Naive thymus-derived CD4-positive, alpha-beta T cell (primary cell): ENCODE measurements at places on chromosomes 2 and 18. TPM values are rescaled to one million over a fixed set of nuclear protein-coding genes. Genes with fewer than 3 reads are reported as not detected.

- DNase-seq: no peak
- no peaks in the 10 kb centered on the region for H3K27me3 ChIP-seq
- no peak overlapping the region for H3K27ac ChIP-seq
- H3K36me3 ChIP-seq: no peaks in the 10 kb centered on the region
- no peak overlapping the region for H3K4me3 ChIP-seq
Measured at GRCh38 chr2:42830922-42831574, 38.7 kb upstream of the HAAO start.

GRCh38 chr18:72207280-72207679, 336.9 kb downstream of the CBLN2 start:
- no peak for DNase-seq
- H3K4me1 ChIP-seq: no peaks in the 10 kb centered on the region
- no peak overlapping the region for H3K27ac ChIP-seq
- no peak overlapping the region for H3K4me3 ChIP-seq
- no peaks in the 10 kb centered on the region for H3K27me3 ChIP-seq
- H3K36me3 ChIP-seq: no peaks in the 10 kb centered on the region

DNA sequence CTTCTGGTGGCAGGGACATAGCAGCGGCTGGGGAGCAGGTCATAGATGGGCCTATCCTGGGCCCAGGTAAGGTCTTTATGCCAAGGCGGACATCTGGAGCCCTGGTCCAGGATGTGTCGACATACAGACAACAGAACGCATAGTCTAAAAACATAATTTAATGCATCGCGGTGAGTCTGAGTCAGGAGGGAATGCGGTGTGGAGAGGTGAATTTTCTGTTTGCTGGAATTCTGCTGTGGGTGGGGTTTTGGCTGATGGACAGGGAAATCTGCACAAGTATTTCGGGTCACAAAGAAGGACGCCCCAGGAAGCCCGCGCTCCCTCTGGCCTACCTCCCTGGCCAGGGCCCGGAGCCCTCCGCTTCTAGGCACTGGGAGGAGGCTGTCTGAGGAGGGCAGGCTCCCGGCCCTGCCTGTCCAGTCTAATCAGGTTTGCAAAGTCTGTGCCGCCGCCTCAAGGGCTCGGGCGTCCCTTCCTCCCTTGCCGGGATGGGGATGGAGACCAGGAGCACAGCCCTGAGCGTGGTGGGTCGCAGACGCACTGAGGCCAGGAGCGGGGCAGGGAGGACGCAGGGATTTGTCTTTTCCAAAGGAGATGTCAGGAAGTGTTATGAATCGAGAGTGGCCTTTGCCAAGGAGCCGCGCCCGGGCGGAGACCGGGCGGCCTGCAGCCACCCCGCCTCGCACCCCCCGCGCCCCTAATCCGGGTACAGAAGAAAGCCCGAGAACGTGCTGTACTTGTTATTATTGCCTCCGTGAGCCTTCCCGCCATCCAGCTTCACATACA, 2.3 kb downstream of the C1QL2 start:
- H3K4me1 ChIP-seq: no peaks in the 10 kb centered on the region
- H3K27me3 ChIP-seq: peaks cover 6% of the 10 kb centered on the region
- H3K4me3 ChIP-seq: no peak overlapping the region
- H3K36me3 ChIP-seq: no peaks in the 10 kb centered on the region
- DNase-seq: no peak

- no peak overlapping the region for H3K4me3 ChIP-seq
- no peaks in the 10 kb centered on the region for H3K27me3 ChIP-seq
- H3K36me3 ChIP-seq: no peaks in the 10 kb centered on the region
- DNase-seq: no peak
- no peak overlapping the region for H3K27ac ChIP-seq
Measured at GRCh38 chr18:57003342-57003741, 143.5 kb upstream of the BOD1L2 start.

DNA sequence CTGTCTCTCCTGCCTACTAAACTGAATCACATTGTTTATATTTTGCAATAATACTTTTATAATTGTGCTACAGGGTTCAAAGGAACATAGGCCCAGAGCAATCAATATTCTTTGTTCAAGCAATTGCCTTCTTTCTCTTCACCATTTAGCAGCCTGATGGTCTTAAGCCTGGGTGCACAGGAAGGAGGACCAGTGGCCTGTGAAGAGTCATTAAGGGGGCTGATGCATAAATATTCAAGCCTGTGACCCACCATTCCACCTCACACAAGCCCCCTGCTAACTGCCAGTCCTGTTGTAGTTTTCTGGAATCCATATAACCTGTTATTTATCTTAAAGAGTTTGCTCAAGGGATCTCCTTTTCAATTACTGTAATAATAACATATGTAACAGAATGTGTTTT, 56.0 kb downstream of the ABCA12 start:
- no peak overlapping the region for H3K4me3 ChIP-seq
- DNase-seq: no peak
- H3K27ac ChIP-seq: no peak overlapping the region
- H3K4me1 ChIP-seq: no peaks in the 10 kb centered on the region
- H3K36me3 ChIP-seq: no peaks in the 10 kb centered on the region
- no peaks in the 10 kb centered on the region for H3K27me3 ChIP-seq

DNA sequence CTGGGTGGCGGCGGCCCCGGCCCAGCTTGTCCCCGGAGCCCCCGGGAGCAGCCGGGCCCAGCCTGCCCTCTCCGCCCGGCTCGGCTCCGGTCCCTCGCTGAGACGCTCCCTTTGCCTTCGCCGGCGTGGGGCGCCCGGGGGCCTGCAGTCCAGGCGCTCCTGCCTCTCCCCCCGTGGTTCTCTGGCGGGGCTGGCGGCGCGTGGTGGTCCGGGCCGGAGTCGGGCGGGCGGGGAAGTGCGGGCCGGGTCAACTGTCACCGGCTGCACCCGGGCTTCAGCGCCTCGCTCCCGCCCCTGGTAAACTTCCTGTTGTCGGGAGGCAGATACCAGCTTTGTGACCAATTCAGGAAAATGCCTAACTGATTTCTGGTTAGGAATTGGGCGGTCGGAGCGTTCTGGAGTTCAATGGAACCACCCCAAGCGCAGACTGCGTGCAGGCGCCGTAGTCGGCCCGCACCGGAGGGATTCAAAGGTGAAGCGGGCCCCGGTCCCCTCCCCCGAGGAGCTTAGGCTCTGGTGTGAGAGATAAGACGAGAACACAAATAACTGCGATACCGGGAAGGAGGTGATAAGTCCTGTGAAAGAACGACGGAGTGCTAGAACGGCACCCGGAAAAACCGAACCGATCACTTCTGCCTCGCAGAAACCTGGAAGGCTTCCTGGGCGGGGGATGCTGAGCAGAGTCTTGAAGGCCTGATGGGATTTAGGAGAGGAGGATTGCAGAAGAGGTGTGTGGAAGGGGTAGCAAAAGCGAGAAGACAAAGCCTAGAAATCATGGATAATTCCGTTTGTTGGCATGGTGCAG, 891 bp downstream of the CAB39 start:
- peaks cover 6% of the 10 kb centered on the region for H3K36me3 ChIP-seq
- peak overlapping the region; percentile 92 for H3K4me3 ChIP-seq
- peak; percentile 51 for DNase-seq
- H3K27ac ChIP-seq: peak overlapping the region; percentile 91
- H3K4me1 ChIP-seq: peaks cover 43% of the 10 kb centered on the region

DNA sequence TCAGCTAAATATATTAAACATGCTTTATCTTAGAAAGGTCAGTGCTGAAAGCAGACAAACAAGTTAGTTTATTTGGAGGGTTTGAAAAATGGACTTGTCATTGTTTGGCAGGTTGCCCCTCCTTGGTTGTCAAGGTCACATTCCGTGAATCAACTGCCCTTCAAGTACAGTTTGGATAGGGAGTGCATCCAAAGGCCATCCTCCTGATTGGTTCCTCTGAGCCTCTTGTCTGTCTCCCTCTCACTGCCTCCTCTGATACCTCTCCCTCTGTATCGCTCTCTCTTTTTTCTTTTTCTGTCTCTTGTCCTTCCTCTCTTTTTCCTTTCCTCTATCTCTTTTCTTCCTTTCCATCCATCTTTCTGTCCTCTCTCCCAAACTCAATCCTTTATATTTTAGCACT, 5.4 kb downstream of the ITGAV start:
- H3K27ac ChIP-seq: no peak overlapping the region
- no peak for DNase-seq
- H3K36me3 ChIP-seq: no peaks in the 10 kb centered on the region
- no peak overlapping the region for H3K4me3 ChIP-seq
- no peaks in the 10 kb centered on the region for H3K4me1 ChIP-seq

DNA sequence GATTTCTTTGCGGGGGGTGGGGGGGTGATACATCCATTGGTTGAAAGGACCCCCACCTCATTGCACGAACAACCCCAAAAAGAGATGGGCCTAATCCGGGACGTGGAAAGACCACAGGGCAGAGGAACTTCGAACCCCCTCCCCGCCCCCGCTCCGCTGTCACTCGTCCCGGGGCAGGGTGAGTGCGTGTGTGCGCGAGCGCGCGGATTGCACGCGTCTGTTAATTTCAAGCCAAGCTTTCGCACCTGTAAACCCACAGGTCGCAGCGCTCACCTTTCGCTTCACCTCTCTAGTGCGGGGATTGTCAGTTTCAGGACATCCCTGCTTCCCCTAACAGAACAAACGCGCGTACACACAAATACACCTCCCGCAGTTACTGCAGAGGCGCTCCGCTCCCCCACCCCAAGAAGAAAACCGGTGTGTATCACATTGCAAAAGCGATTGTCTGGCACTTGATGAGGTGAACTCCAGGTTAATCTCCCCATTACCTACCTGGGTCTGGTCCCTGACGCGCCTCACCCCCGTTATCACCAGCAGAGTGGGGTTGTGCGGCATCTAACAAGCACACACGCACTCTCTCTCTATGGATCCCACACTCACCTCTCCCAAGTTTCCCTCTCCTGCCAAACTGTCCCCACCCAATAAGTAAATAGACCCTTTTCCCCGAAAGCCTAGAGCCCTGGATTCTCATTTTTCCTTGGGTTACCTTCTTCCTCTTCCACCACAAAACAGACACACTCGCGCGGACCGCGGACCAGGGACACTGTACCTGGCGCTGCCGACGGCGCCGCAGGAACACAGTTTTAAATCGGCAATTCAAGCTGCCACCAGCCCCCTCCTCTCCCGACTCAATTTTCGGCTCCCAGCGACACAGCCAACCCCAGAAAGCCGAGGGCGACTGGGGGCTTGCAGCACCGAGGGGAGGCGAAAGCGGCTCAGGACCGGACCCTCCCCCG, 1.0 kb downstream of the CYP26B1 start:
- no peak overlapping the region for H3K4me3 ChIP-seq
- DNase-seq: no peak
- H3K27ac ChIP-seq: no peak overlapping the region
- H3K27me3 ChIP-seq: peaks cover 22% of the 10 kb centered on the region

DNA sequence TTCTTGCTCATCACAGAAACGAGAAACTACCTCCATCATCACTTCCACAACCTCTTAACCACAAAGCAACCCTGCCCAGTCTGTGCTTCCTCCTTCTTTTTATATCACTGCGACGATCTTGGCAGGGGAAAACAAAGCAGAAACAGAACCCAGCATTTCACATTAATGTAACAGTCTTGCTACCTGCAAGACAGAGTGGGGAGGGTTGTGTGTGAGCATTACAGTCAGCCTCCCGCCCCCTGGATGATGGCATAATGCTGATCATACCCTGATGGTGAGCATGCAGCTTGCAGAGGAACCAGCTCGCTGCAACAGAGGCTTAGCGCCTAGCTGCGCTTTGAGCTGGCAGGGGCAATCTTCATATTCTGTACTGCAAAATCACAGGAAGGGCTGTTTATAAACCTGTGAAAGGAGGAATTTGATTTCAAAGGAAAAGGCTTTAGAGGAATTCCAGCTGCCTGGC, 376.1 kb downstream of the IRS1 start:
- H3K4me3 ChIP-seq: peak overlapping the region; percentile 33
- no peaks in the 10 kb centered on the region for H3K36me3 ChIP-seq
- peaks cover 9% of the 10 kb centered on the region for H3K4me1 ChIP-seq
- H3K27ac ChIP-seq: no peak overlapping the region

- H3K4me3 ChIP-seq: no peak overlapping the region
- no peak for DNase-seq
- H3K27me3 ChIP-seq: no peaks in the 10 kb centered on the region
- peaks cover 10% of the 10 kb centered on the region for H3K4me1 ChIP-seq
- H3K36me3 ChIP-seq: no peaks in the 10 kb centered on the region
Measured at GRCh38 chr2:95068256-95068655, 42.7 kb downstream of the MAL start.

- peaks cover 3% of the 10 kb centered on the region for H3K27me3 ChIP-seq
- no peaks in the 10 kb centered on the region for H3K4me1 ChIP-seq
- H3K4me3 ChIP-seq: no peak overlapping the region
- no peak for DNase-seq
- no peak overlapping the region for H3K27ac ChIP-seq
Measured at GRCh38 chr2:241545523-241546473, 12.7 kb upstream of the BOK start.

- H3K4me3 ChIP-seq: no peak overlapping the region
- H3K27ac ChIP-seq: no peak overlapping the region
- no peaks in the 10 kb centered on the region for H3K36me3 ChIP-seq
- DNase-seq: no peak
- H3K27me3 ChIP-seq: no peaks in the 10 kb centered on the region
Measured at GRCh38 chr2:6789559-6790138, 76.1 kb downstream of the CMPK2 start.

GRCh38 chr2:161825429-161825828, 201.2 kb downstream of the SLC4A10 start:
- H3K4me3 ChIP-seq: no peak overlapping the region
- DNase-seq: no peak
- no peaks in the 10 kb centered on the region for H3K4me1 ChIP-seq
- no peaks in the 10 kb centered on the region for H3K36me3 ChIP-seq

DNA sequence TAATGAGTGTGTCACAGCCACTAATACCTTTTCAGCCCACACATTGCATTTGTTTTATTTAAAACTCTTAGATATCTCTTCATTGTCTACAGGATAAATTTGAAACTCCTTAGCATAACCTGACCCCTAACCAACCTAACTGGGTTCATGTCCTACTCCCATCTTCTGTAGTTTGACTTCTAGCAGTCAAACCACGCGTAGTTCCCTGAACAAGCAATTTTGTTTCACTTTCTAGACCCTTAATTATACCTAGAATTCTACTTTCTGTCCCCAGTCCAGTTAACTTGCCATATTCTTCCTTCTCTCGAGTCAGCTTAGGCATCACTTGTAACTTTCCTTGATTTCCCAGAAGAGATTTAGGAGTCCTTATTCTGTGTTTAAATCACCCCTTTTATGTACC, 55.1 kb downstream of the RBBP8 start:
- no peak for DNase-seq
- no peak overlapping the region for H3K27ac ChIP-seq
- H3K27me3 ChIP-seq: no peaks in the 10 kb centered on the region

DNA sequence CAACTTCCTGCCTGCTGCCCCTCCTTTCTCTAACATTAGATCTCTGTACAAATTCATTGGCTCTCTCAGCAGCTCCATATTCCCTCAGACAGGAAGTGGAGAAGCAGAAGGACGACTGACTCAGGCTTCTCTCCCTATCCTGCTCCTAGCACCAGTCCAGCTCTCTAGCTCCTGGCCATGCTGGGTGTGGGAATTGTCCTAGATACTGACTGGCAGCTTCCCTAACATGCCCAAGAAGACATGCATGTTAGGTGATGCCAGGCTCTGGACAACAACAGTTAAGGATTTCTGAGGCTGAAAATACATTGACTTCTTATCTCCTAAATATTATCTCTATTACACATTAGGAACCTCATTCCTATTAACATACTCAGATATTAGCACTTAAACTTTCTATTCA, 292.9 kb downstream of the IKZF2 start:
- no peaks in the 10 kb centered on the region for H3K36me3 ChIP-seq
- no peaks in the 10 kb centered on the region for H3K27me3 ChIP-seq
- no peak overlapping the region for H3K27ac ChIP-seq
- H3K4me3 ChIP-seq: no peak overlapping the region

PMS1 gene
- total RNA-seq: 25.8 TPM

ARHGEF4 gene
- total RNA-seq: 4.4 TPM

MEX3C gene
- 44.2 and 47.1 TPM in 2 replicates for total RNA-seq

MORN2 gene
- total RNA-seq: 1.5 and 2.5 TPM in 2 replicates

MALL gene
- not detected for total RNA-seq

DTNA gene
- 1.5 TPM for total RNA-seq

CDH19 gene
- not detected in 2 replicates for total RNA-seq
